ENCODE measurements at places on chromosomes 16 and 17.

DNA sequence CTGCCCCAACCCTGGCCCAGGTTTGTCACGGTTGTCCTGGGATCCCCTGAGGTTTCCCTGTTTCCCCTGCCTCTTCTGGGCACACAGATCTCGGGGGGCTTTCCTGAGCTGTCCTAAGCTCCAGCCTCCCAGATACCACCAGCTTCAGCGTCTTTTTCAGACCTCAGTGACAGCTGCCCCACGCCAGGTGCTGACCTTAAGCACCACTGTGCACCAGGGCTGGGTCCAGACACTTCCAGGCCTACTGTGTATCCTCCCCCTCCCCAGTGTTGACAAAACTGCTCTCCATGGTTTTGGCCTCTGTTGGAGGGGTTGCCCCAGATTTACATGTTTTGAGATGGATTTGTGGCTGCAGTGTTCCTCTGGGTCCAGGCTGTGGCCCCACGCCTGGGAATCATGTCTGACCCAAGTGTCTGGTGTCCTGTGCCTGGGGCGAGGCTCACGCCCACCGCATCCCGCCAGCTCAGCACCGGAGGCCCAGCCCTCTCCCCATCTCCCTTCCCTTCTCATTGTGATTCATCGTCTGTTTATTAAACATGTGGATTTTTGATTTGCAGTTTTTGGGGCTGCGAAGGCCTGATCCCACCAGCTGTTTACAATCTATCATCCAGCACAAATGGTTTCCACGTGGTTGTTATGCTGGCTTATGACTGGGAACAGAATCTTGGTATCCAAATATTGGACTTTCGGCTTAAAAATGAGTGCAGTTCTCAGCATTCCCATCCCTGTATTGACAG lies 82.1 kb downstream of the METRNL start:
- no peak for DNase-seq

GRCh38 chr17:16866436-16866835 lies 105.5 kb downstream of the TNFRSF13B start:
- DNase-seq, result no peak

DNA sequence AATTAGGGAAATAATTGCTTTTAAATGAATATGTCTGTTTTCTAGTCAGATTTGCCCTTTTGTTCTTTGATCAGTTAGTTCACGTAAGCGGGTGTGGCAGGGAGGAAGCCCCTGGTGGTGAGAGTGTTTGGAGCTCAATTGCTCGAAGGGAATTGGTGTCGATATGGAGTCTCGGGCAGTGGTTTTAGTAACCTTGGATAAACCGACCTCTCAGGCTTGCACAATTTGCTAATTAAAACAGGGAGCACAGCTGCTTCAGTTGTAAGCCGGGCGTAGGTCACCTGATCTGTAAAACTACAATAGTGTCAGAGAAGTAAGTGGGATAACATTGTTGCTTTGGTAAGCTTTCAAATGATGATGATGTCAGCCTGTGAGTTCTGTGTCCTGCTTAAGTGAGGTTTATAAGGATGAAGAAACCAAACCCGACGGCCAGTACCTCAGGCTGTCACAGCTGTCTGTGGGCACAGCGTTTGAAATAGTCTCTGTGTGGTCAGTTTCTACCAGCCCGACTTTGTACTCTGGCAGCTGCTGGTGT lies 2.9 kb downstream of the ZNF750 start:
- no peak for DNase-seq

DNA sequence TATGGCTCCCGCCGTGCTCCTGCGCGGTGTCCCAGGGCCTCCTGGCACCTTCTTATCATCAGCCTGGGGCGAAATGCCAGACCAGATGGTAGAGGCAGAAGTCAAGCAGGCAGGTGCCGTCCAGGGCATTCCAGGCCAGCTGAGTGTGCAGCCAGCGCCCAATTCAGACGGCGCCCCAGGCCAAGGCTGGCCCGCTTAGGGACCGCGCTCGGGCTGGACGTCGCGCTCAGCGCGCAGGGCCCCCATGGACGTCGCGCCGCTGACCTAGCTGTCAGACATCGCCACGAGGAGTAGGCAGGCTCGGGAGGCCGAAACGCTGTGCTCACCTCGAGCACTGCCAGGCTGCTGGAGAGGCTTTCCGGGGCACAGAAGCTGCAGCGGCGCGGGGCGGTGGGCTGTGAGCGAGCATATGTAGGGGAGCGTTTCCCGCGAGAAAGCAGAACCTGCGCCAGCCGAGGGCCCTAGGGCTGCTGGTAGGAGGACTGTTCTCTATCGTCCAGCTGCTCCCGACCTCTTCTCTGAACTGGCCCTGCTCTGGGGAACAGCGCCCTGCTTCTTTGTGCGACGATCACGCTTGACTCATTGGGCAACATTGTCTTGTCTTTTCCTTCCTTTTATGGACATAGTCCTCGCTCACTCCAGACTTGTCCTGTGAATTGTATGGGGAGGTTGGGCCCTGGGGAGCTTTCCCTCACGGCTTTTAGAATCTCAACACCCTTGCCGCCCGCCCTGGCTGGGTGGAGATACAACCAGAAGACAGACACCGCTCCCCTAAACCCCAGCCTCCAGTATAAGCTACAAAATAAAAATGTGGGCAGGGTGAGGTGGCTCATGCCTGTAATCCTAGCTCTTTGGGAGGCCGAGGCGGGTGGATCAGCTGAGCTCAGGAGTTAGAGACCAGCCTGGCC lies 8.4 kb upstream of the CA4 start:
- no peak for DNase-seq

DNA sequence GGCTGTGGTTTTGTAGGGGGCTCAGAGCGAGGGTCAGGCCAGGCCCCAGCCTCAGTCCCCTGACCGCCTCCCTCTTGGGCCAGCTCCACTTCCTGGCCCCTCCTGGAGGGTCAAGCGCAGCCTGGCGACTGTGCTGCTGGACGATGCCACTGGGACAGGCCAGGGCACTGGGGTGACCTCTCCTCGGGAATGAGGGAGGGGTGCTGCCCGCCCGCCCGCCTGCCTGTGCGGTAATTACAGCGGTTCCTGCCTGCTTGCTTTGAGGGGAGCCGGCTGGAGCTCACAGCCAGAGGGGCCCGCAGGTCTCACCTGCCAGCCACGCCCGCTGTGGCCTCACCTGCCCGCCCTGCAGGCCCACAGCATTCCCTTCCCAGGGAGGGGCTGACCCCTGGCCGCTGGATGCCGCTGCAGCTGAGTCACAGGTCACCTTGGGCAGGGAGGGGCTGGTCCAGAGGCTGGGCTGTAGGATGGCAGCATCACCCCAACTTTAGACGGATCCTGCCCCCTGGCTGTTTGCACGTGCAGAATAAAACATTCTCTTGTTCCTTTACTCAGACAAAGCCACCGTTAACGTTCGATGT lies 76.7 kb upstream of the CBX4 start:
- DNase-seq, result no peak

- no peak for DNase-seq
These were observed 14.2 kb downstream of the USP36 start for GRCh38 chr17:78826421-78826820.
